ENCODE measurements at places on chromosomes 13 and 19. TPM values are rescaled to one million over a fixed set of nuclear protein-coding genes. Genes with fewer than 3 reads are reported as not detected.
A peak's percentile ranks its signal among the peaks of the same experiment; 100 is the strongest.

DNA sequence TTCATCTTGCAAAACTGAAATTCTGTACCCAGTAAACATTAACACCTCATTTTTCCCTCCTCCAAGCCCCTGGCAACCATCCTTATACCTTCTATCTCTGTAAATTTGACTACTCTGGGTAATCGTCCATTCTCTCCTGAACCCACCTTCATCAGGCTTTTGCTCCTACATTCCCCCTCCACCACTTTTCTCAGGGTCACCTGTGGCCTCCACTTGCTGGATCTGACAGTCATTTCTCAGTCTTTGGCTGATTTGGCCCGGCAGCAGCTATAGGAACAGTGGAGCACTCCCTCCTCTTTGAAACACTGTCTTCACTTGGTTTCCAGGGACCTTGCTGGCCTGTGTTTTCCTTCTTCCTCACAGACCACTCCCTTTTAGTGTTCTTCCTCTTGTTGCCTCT, 83.5 kb downstream of the LRCH1 start:
- DNase-seq, result no peak

- no peak for DNase-seq
Observed at GRCh38 chr19:1041835-1042685, 2.2 kb downstream of the ABCA7 start.

DNA sequence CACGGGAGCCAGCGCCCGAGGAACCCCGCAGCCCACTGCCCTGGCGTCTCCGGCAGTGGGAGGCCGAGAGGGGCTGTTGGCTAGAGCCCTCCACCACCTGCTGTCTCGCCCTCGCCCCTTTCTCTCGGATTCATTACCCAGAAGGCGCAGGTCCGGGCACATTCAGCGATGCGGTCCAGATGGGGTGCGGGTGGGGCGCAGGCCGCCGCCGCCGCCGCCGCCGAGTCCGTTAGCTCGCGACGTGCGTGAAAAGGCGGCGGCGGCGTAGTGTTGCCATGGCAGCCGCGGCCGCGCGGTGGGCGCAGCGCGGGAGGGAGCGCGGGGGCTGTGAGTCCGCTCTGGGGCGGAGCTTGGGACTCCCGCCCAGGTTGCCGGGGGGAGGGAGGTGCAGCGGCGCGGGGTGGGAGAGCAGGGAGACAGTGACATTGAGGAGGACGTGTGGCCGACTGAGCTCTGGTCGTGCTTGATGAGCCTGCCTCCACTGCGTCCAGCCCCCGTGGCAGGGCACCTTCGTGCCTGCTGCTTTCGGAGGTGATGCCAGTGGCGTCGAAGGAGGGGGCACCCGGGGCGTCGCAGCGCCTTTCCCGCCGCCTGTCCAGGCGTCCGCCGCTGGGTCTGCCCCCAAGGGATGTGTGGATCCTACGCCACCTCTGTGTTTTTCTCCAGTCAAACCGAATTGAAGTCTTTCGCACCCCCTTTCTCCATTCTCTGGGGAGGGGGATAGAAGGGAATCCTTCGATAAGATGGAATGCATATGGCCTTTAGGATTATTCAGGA, at the start of gene KATNAL1:
Gene KATNAL1 (minus strand): TSS at position 358 of the 777 bp plus-strand sequence. CDS start 23,774 bp downstream, outside the sequence.
- peak; percentile 95 for DNase-seq

DNA sequence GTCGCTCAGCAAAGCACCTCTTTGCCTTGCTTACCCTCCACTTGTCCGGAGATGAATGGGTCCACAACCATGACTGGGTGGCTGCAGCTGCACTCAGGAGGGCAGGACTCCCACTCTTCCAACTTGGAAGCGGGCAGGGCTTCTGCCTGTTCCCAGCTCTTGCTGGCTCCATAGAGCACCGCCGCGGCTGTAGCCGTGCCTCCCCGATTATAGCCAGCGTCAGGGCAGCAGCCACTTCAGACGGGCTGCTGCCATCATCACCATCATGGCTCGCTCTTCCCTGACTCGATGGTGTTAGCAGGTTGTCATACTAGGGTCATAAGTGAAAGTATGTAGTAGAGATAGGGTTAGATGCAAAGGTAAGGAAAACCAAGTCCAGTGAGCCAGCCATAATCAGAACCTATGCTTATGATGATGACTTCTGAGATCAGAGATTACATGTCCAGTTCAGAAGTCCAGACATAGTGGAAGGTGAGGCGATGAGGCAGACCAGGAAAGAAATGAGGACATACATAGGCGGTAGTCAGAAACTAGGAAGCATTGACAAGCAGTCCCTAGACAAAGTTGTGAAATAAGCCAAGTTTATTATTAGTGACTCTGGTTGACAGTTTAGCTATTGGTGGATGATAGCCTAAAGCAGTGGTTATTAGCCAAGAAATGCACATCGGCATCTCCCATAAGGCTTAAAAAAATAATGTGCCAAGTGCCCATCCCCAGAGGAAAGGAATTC, 4.4 kb upstream of the INTS6 start:
- peak; percentile 49 for DNase-seq

DNA sequence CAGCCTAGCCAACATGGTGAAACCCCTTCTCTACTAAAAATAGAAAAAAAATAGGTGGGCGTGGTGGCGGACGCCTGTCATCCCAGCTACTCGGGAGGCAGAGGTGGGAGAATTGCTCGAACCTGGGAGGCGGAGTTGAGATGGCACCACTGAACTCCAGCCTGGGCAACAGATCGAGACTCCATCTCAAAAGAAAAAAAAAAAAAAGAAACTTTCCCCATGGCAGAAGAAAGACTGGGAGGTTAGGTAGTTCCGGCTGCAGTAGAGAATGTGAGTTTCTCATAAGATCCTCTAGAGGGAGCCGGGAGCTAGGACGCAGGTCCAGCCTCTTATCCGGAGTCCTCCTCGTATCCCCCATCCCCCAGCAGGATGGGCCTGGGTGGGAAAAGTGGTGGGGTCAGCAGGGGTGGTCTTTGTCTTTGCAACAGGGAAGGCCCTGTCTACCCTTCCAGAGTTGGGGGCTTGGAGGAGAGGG, 13.2 kb upstream of the CREB3L3 start:
- peak; percentile 64 for DNase-seq

DNA sequence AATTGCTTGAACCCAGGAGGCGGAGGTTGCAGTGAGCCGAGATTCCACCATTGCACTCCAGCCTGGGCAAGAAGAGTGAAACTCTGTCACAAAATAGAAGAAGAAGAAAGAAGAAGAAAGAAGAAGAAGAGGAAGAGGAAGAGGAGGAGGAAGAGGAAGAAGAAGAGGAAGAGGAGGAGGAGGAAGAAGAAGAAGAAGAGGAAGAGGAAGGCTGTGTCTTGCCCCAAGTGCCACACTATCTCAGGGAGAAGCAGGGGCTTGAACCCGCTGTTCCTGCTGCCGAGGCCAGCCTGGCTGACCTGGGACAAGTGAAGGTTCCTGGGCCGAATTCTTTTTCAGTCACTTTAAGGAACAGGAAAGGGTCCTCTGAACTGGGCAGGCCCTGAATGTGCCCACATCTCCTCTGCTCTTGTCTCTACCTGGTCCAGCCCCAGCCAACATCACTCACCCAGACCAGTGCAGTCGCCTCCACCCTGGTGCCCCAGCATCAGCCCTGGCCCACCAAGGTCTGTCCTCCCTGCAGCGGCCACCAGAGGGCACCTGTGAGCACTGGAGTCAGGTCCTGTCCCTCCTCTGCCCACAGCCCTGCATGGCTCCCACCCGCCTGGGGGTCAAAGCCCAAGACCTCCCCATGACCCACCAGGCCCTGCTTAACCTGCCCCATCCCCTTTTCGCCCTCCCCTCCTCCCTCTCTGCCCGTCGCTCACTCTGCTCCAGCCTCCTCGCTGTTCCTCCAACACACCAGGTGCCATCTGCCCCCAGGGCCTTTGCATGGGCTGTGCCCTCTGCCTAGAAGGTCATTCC, 20.0 kb downstream of the TICAM1 start:
- DNase-seq, result peak; percentile 83

GRCh38 chr13:37369616-37370015, 229.0 kb downstream of the POSTN start:
- no peak for DNase-seq

GRCh38 chr19:51207747-51208146, 17.1 kb upstream of the CD33 start:
- DNase-seq, result no peak

- no peak for DNase-seq
Observed at GRCh38 chr13:95298169-95298965, 2.9 kb downstream of the ABCC4 start.

The ZSCAN4 gene
- total RNA-seq, result 0.33 TPM

GRCh38 chr13:44307844-44308243, 65.8 kb upstream of the SERP2 start:
- no peak for DNase-seq

DNA sequence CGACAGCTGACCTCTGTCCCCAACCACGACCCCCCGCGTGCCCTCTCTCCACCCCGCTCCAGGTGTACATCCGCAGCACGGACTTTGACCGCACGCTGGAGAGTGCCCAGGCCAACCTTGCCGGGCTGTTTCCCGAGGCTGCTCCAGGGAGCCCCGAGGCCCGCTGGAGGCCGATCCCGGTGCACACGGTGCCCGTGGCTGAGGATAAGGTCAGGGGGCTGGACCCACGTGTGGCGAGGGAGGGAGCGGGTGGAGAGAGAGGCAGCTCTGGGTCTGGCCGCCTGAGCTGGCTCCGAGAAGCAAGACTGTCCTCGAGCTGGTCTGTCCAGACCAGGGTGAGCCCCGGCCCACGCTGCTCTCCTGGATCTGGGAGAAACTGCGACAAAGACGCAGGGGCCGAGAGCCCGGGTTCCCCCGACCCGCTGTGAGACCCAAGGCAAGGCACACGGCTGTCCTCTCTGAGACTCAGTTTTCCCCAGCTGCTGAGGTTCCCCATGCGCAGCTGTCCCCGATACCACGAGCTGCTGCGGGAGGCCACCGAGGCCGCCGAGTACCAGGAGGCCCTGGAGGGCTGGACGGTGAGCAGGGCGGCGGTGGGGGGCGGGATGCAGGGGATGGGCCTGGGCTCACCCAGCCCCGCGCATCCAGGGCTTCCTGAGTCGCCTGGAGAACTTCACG, 1.5 kb downstream of the ACP4 start:
- no peak for DNase-seq

DNA sequence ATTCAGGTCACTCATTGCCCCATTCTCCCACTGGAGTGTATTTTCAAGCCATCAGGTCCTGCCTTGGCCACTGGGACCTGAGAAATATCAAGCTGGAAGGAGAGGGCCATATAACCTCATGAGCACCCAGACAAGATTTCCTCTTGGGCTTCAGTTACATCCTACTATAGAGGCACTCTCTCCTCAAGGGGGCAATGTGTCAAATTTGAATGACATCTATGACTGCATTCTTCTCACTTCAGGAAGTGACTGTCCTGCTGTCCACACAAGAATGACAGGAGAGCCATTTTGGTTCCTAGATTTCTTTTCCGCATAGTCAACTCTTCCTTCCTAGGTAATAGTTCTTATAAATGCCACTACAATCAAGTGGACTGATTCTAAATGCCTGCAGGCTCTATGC, 416.2 kb downstream of the DIAPH3 start:
- no peak for DNase-seq

- DNase-seq, result no peak
Observed at GRCh38 chr19:19579533-19580361, 38.7 kb downstream of the PBX4 start.

DNA sequence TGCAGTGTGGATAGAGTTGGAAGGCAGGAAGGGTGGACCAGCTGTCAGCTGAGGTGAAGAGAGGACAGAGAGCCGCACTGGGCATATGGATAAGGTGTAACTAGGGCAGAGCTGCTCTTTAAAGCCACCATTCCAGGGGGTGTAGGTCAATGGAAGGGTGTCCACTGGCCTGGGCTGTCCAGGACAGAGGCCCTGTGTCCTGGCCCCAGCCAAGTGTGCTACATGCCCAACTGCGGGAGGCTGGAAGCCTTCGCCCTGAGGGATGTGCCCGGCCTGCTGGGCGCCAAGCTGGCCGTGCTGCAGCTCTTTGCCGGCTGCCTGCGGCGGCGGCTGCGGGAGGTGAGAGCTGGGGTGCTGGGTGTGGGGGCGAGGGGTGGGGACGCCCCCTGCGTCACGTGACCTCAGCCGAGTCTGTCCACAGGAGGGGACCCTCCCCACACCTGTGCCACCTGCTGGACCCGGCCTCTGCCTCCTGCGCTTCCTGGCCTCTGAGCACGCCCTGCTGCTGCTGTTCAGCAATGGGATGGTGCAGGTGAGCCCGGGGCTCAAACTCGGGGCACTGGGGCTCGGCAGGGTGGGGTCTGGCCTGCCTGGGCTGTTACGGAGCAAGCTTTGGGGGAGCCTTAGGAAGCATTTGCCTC, 9.8 kb downstream of the PLK5 start:
- DNase-seq, result no peak

DNA sequence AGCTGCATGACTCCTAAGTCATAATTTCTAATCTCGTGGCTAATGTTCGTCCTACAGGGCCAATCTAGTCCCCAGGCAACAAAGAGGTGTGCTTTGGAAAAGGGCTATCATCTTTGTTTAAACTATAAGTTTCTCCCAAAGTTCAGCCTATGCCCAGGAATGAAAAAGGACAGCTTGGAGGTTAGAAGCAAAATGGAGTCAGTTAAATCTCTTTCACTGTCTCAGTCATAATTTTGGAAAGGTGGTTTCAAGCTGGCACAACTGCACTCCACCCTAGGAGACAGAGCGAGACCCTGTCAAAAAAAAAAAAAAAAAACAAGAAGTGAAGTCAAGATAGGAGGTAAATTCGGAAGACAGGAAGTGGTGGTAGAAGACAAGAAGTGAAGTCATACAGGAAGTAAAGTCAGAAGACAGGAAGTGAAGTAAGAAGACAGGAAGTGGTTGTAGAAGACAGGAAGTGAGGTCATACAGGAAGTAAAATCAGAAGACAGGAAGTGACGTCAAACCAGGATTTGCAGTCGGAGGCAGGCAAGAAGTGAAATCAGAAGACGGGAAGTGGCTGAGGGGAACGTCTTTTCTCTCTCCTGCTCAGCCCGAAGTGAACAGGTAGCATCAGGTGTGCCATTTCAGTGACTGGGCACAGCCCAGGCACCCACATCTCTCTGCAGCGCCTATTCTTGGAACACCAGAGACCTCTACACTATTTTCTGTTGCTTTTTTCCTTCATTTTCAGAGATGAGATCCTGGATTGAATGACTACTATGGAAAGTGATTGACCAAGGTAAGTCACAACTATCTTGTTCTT, 32.2 kb downstream of the GP6 start:
- no peak for DNase-seq

The CLDN10 gene
- total RNA-seq, result not detected

- no peak for DNase-seq
Observed at GRCh38 chr13:48263196-48263595, 30.2 kb downstream of the ITM2B start.

DNA sequence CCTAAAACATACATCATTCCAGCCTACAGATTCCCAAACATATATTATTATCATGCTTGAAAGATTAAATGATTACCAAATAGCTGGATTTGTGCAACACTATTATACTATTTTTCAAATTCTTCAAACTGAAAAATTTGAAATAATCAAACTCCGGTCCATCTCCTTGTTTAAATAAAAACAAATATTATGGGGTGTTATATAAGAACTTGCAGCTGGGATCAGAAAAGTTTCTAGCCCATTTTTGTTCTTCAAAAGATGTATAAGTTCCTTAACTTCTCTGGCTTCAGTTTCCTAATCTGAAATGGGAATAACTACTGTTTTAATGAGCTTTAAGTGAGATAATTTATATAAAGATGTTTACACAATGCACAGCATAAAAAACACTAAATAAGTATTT, 422.9 kb downstream of the PCDH9 start:
- DNase-seq, result no peak
